ENCODE measurements at places on chromosomes 16 and 17.

DNA sequence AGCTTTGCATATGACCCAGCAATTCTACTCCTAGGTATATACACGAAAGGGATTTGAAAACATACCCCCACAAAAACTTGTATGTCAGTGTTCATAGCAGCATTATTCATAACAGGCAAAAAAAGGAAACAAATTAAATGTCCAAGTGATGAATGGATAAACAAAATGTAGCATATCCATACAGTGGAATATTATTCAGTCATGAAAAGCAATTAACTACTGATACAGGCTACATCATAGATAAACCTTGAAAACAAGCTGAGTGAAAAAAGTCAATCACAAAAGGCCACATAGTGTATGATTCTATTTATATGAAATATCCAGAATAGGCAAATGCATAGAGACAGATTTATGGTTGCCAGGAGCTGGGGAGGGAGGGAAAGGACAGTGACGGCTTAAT, 676 bp downstream of the EME1 start:
- no peak for DNase-seq

GRCh38 chr16:11056090-11056992, 112.0 kb downstream of the CLEC16A start:
- no peak for DNase-seq

DNA sequence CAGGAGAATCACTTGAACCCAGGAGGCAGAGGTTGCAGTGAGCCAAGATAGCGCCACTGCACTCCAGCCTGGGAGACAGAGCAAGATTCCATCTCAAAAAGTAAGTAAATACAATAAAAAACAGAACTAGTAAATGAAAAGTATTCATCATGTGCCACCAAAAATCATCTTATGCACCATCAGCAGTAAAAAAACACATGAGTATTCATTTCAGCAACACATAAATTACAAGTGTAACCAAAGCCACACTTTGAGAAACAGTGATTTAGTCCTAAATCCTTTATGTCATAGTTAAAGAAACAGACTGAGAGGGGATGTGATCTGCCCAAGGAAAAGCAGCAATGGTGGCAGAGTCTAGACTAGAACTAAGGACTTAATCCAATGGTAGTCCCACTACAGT, 13.0 kb downstream of the DCUN1D3 start:
- DNase-seq: no peak

DNA sequence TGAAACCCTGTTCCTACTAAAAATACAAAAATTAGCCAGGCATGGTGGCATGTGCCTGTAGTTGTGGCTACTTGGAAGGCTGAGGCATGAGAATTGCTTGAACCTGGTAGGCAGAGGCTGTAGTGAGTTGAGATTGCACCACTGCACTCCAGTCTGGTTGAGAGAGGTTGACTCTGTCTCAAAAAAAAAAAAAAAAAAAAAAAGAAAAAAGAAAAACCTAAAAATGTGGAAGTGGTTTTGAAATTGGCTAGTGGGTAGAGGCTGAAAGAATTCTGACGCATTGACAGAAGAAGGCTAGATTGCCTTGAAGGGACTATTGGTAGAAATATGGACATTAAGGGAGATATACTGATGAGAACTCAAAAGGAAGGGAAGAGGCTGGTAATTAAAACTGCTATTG, 33.6 kb upstream of the CPPED1 start:
- DNase-seq: no peak

GRCh38 chr17:79572136-79572925, 38.5 kb downstream of the RBFOX3 start:
- DNase-seq: no peak

DNA sequence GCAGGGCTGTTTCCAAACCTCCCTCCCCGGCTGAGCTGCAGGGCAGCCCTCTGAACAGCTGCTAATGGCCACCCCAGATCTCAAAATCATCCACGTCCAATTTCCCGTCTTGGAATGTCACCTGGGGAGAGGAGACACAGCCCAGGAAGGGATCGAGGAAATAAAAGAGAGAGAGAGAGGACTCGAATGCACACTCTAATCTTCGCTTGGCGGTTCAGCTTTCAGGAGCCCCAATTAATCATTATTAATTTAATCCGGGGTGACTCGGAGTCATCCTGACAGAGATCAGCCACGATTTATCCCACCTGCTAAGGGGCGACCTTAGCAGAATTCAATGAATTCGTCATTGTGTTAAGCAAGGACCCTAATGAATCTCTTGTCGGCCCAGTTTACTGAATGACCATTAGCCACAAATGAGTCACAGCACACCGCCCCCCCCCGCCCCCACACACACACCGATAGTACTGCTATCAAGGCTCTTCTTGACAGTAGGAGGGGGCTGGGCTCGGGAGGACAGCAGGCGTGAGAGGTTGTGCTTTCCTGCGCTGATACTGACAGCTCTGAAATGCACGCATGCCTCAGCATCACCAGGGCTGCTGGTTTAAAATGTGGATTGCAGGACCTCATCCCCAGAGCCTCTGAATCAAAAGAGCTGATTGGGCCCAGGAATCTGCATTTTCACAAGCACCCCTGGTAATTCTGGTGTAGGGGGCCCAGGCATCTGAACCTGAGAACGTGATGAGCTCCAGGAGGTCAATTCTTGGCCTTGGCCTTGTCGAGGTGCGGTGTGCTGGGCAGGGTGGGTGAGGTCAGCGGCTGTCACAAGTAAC, 190.0 kb upstream of the CIBAR2 start:
- no peak for DNase-seq

- DNase-seq: no peak
These were observed 465.0 kb upstream of the MAF start for GRCh38 chr16:80065541-80065940.

DNA sequence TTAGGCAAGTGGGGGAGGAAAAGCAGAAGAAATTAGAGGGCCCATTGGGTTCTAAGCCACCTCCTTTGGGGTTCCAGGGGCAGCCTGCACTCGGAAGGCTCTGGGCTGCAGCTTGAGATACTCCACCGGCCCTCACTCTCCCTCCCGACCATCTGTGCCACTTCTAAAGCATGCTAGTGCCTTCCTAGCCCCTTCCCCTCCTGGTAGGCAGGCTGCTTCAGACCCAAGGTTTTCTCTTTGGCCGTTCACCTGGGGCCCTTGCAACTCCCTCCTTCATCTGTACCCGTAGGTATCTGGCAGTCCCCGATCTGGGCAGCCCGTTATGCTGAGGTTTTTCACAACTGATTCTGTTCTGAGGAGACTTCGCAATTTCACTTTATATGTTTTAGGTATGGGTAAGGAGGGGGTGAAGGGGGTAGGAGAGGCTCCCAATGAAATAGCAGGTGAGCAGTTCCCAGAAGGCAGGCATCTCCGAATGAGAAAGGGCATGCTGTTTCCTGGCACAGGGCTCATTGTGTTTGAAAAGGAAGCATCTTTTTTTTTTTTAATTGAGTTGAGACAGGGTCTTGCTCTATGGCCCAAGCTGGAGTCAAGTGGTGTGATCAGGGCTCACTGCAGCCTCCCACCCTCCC, 98.7 kb downstream of the RAB11FIP4 start:
- no peak for DNase-seq

DNA sequence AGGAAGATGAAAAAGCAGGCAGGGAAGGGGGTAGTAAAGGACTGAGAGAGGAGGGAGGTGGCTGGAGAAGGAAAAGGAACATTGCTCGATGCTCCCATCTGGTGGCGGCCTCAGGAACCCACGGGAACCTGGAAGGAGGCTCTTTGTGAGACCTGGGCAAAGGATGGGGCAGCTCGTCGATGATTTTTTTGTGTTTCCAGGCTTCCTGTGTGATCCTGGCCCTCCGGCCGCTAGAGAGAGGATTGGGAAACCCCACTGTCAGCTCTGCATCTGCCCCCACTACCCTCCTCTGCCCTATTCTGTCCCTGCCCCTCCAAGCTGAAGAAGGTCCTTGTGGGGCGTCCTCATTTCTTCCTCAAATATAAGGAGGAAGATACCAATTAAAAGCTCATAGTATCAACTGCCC, 6.6 kb downstream of the WFIKKN2 start:
- DNase-seq: peak; percentile 38

Measured in activated T-cell treated with anti-CD3 and anti-CD28 coated beads for 1 hour (primary cell).